HCEC 1CT (cell line): ENCODE measurements at places on chromosomes 16 and 17.

GRCh38 chr17:7650509-7651096 is at the start of gene ATP1B2:
Gene ATP1B2, plus strand, starts transcription at chr17:7650926. Its CDS starts 593 bp downstream, at chr17:7651519.
- no peak for DNase-seq

DNA sequence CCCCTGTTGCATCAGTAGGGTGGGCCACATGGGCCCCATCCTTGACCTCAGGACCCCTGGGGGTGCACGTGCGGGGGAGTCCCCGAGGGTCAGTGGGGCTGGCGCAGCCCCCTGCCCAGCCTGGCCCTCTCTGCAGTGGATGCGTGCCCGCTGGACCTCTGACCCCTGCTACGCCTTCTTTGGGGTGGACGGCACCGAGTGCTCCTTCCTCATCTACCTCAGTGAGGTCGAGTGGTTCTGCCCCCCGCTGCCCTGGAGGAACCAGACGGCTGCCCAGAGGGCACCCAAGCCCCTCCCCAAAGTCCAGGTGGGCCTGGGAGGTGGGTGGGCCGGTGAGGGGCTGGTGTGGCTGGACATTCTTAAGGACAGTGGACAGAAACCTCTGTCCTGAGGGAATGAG is 35.9 kb downstream of the MGAT5B start:
- no peak for DNase-seq

GRCh38 chr16:67825906-67826305 is 16.2 kb upstream of the THAP11 start:
- DNase-seq: no peak

- DNase-seq: no peak
Measured at GRCh38 chr16:1097800-1098199, 1.8 kb upstream of the C1QTNF8 start.

GRCh38 chr17:1460233-1460632 is 4.2 kb upstream of the CRK start:
- DNase-seq: peak; percentile 11

GRCh38 chr16:31148896-31149295 is 970 bp downstream of the PRSS36 start:
- DNase-seq: no peak

GRCh38 chr16:67040166-67040565 is 11.2 kb downstream of the CBFB start:
- no peak for DNase-seq

DNA sequence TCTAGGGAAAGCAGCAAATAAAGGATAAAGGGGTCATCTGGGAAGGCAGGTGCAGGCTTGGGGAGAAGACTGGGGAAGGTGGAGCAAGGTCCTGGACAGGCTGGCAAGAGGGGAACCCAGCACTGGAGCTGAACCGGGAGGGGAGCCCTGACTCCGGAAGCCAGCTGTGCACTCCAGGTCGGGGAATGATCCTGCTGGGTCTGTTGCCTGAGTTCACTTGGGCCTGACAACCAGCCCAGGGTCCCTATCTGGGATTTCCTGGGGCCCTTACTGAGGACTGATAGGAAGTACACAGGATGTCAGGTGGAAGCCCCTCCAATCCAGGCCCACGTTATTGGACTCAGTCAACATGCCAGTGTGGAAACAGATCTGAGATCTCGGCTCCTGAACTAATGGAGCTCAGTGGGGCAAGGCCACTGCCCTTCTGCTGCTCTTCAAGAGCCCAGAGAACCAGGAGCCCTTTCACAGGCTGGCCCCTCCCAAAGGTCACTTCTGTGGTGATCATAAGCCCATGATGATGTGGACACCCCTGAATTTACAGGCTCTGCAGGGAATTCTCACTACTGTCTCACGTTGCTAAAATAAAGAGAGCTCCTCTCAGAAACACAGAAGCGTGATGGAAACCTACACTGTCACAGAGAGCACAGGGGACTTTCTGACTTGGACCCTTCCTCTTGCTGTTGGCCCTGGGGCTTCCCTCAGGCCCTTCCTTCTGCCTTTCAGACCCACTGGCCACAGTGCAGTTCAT is 19.9 kb upstream of the PITPNM3 start:
- DNase-seq: no peak

DNA sequence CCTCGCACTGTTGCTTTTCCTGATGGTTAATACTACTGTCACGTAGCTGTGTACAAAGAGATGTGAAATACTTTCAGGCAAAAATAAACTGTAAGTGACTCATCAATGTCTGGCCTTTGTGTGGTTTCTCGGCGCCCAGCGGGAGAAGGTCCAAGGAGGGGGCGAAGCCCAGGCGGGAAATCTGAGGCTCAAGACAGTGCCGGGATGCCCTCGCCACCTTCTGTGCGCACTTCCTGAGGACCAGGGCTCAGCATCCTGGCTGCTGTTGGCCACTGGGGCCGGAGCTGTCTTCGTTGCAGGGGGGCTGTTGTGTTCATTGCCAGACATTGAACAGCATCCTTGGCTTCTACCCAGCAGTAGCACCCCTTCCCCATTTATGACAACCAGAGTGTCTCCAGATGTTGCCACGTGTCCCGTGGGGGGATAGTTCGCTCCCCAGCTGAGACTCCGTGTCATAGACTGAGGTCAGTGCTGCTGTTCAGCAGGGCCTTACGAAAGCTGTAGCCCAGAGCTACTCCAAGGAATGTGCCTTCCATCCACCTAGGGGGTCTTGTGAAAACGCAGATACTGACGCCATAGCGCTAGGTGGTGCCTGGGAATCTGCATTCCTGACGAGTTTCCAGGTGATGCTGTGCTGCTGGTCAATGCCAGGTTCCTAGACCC is 67.3 kb upstream of the PLCG2 start:
- peak; percentile 90 for DNase-seq

- DNase-seq: no peak
Measured at GRCh38 chr17:28519236-28519635, 13.1 kb downstream of the FOXN1 start.

GRCh38 chr17:82116246-82116645 is 18.2 kb upstream of the FASN start:
- no peak for DNase-seq

DNA sequence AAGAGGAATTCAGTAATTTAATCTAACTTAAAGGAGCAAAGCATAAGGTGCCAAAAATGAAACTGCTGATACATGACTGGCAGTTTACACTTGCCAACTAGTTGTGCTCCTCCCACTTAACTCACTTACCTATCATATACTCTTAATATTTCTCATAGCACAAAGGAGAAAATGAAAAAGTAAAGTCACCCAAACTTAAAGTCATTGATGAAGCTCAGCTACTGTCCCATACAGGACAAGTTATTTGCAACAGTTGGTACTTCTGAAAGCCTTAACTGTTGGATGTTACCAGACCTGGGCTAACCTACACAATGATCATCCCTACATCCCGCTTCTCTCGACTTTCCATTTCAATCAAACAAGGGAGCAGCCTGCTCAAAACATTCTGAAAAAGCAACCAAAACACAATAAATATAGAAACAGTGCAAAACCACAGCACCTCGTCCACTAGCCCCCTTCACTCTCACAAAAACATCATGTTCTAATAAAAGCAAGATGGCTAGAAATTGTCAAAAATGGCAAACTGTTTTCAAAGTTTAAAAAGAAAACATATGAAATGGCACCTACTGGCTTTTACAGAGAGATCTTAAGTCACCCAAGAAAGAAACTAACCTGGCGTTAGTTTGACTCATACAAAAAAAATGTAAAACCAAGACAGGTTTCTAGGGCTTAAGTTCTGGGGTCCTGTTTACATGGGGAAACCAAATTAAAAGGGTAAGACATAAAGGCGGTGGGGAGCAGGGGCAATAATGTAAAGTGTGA is 868 bp downstream of the MED13 start:
- DNase-seq: peak; percentile 18

- no peak for DNase-seq
Measured at GRCh38 chr16:31004658-31005057, 5.8 kb downstream of the STX1B start.

- no peak for DNase-seq
Measured at GRCh38 chr16:54540525-54541180, 254.1 kb upstream of the IRX3 start.

DNA sequence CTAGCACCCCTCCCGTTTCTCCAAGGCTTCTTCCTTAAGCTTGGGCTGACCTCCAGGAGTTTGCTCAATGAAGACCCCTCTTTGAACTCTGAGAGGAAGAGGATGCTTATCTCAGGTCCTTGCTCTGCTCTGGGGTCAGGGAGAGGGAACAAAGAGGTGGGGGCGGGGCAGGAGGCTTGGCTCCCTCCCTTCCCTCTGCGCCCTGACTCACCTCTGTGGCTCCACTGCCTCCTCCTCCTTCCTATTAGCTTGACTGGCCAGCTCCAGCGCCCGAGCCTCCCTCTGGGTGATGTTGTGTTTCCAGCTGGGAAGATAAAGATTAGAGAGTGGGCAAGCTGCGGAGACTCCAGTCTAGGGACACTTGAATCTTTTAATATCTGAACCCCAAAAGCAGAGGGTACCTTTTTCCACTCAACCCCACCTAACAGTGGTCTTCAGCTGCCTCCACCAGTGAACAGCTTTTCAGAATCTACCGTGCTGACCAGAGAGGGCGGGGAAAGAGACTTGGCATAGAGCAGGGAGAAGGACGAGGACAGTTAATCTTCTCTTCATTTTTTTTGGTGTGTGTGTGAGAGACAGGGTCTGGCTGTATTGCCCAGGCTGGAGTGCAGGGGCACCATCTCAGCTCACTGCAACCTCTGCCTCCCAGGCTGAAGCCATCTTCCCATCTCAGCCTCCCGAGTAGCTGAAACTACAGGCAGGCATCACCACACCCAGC is 6.7 kb downstream of the GIP start:
- DNase-seq: peak; percentile 57

GRCh38 chr16:15966836-15967546 is 17.6 kb downstream of the ABCC1 start:
- peak; percentile 88 for DNase-seq

- DNase-seq: no peak
Measured at GRCh38 chr17:44079877-44080821, 9.6 kb downstream of the G6PC3 start.

DNA sequence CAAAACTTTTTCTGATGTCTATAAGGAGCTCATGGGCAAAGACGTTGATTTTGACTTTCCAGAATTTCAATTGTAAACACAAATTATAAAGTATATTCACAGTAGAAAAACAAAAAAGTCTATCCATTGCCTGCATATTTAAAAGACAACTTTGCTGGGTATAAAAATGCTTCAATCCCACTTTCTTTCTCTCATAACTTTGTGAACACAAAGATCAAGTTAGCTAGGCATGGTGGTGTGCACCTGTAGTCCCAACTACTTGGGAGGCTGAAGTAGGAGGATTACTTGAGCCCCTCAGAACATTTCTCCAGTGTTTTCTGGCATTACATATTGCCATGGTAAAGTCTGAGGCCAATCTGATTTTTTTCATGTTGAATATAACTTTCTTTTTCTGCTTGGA is 83.1 kb upstream of the AXIN2 start:
- no peak for DNase-seq

GRCh38 chr17:78959803-78960202 is 19.9 kb downstream of the LGALS3BP start:
- no peak for DNase-seq
